ENCODE measurements at places on chromosomes 1 and 21.

DNA sequence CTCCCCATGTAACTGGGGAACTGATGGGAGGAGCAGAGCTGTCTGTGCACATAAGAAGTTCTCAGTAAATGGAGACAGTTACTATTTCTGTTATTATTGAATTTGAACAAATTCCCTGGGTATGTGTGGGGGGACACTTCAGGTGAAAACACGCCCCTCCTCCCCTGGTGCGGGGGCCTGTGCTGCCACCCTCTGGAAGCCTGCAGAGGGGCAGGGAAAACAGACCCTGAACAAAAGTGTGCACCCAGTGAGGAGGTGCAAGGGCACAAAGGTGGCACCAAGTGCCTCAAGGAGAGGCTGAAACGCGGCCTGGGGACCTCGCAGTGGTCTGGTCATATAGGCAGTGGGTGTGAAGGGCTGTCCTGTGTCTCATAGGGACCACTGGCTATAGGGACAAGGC is 18.2 kb upstream of the NADK start:
- DNase-seq, result no peak

GRCh38 chr1:106249365-106249764 is 807.1 kb upstream of the PRMT6 start:
- DNase-seq, result no peak

- DNase-seq, result no peak
Measured at GRCh38 chr1:98870959-98871903, 133.4 kb downstream of the PLPPR5 start.

GRCh38 chr1:28632560-28632959 is 10.3 kb downstream of the TAF12 start:
- no peak for DNase-seq

DNA sequence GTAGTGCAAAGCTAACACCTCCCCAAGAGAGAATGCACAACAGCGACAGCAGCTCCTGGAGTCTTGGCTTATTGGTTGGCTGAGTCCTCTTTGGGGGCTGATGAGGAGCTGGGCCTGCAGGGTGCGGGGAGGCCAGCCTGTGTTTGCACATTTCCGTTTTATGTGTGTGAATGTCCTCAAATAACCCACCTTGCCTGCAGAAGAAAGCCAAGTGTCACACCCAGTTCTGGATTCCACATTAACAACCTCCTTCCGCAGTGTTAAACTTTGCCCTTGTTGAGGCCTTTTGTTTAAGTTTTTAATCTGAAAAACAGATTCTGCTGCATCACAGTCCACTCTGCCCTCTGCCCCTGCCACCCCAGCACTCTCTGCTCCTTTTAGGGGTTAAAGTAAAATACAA is 274.5 kb downstream of the TM2D1 start:
- no peak for DNase-seq

DNA sequence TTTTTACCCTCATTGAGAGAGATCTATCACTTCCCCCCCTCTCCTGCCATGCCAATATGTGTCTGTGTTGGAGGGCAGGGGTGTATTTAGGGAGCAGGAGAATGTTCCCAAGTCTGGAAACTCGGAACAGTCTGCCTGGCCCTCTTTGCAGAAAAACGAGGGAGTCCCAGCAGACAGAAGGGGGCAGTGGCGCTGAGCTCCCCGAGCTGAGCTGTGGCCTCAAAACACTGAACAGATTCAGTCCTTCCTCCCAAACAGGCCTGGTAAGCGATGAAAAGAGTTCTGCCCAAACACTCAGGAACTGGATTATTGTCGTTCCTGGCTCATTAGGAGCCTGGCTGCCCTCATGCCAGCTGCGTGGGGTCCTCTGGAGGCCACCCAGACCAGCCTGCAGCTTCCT is 981 bp downstream of the CLDN14 start:
- DNase-seq, result no peak

- no peak for DNase-seq
Measured at GRCh38 chr21:14120091-14120734, 90.5 kb downstream of the LIPI start.

GRCh38 chr1:33286451-33287185 is 30.3 kb downstream of the ZNF362 start:
- DNase-seq, result no peak

DNA sequence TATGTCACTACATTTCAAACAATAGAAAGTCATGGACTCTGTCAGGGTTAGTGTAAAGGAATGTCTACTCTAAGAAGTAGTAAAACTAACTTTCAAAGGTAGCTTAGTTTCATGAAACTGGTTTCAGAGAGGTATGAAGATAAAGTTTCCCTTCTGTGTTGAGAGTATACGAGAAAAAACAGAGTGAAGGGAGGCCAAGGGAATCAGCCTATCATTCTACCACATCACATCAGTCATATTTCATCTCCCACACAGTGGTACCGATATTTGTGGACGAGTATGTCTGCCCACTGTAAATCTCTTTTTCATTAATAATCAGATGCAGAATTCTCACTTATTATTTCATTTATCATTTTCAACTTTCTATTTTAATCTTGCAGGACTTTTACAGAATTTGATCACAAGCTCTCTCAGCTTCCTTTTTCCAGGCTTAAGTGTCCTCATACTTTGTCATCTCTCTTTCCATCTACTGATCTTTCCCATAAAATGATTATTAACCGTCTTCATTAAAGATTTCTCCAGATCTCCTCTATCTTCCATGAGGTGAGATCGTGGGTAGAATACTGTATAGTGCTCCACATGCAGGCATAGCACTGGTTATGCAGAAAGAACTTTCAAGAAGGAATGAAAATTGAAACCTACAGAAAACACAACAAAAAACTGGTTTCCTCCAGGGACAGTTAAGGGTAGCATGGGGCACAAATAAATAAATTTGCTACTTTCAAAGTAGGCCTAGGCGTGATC is 11.5 kb upstream of the IFI16 start:
- no peak for DNase-seq

GRCh38 chr1:54487571-54488050 is 60.4 kb upstream of the ACOT11 start:
- DNase-seq, result no peak
